Naive B cell (primary cell): ENCODE measurements at places on chromosomes 11 and 22. TPM values are rescaled to one million over a fixed set of nuclear protein-coding genes. Genes with fewer than 3 reads are reported as not detected.
A peak's percentile ranks its signal among the peaks of the same experiment; 100 is the strongest.

- H3K36me3 ChIP-seq: peaks cover 59% of the 10 kb centered on the region
- DNase-seq: no peak
- H3K4me1 ChIP-seq: peaks cover 50% of the 10 kb centered on the region
These were observed 71.7 kb downstream of the TBC1D22A start for GRCh38 chr22:46834021-46834737.

- peaks cover 62% of the 10 kb centered on the region for H3K27me3 ChIP-seq
- DNase-seq: no peak
- no peaks in the 10 kb centered on the region for H3K36me3 ChIP-seq
- no peaks in the 10 kb centered on the region for H3K4me1 ChIP-seq
These were observed 83.0 kb upstream of the RTL6 start for GRCh38 chr22:44581096-44581435.

The OR10G8 gene
- polyA plus RNA-seq: not detected

The CAVIN3 gene
- polyA plus RNA-seq: not detected

GRCh38 chr11:19704213-19704612 lies 8.4 kb upstream of the NAV2 start:
- H3K27ac ChIP-seq: no peak overlapping the region
- DNase-seq: no peak
- H3K4me3 ChIP-seq: no peak overlapping the region
- no peaks in the 10 kb centered on the region for H3K36me3 ChIP-seq
- no peaks in the 10 kb centered on the region for H3K4me1 ChIP-seq

- DNase-seq: no peak
- H3K27ac ChIP-seq: no peak overlapping the region
- H3K4me3 ChIP-seq: no peak overlapping the region
- peaks cover 2% of the 10 kb centered on the region for H3K4me1 ChIP-seq
- H3K36me3 ChIP-seq: no peaks in the 10 kb centered on the region
These were observed 71.0 kb upstream of the KIRREL3 start for GRCh38 chr11:127071606-127072005.

The SLC29A2 gene
- 1.6 TPM for polyA plus RNA-seq

The IFITM1 gene
- 299 TPM for polyA plus RNA-seq

GRCh38 chr22:21087119-21087518 lies 41.4 kb downstream of the LRRC74B start:
- no peaks in the 10 kb centered on the region for H3K4me1 ChIP-seq
- no peaks in the 10 kb centered on the region for H3K36me3 ChIP-seq
- H3K27me3 ChIP-seq: no peaks in the 10 kb centered on the region
- H3K4me3 ChIP-seq: no peak overlapping the region

DNA sequence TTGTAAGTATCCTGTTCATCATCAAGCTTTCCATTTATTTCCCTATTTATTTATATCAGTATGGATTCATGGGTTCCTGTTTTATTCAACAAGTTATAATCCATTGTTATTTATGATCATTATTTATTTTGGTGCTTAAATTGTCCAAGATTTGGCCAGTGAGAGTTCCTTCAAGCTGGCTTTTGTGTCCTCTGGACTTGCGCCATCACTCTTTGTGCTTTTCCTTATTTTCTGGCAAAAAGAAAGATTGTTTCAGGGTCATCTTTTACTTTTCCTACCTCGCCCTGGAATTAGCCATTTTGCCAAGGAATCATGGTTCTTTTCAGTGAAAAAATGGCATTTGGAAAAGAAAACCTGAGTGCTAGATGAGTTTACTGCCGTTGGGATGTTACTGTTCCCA lies 193.4 kb downstream of the ADAMTS15 start:
- peaks cover 5% of the 10 kb centered on the region for H3K27me3 ChIP-seq
- no peaks in the 10 kb centered on the region for H3K4me1 ChIP-seq
- H3K36me3 ChIP-seq: no peaks in the 10 kb centered on the region
- H3K27ac ChIP-seq: no peak overlapping the region
- no peak overlapping the region for H3K4me3 ChIP-seq
- DNase-seq: no peak

The MYO7A gene
- not detected for polyA plus RNA-seq

DNA sequence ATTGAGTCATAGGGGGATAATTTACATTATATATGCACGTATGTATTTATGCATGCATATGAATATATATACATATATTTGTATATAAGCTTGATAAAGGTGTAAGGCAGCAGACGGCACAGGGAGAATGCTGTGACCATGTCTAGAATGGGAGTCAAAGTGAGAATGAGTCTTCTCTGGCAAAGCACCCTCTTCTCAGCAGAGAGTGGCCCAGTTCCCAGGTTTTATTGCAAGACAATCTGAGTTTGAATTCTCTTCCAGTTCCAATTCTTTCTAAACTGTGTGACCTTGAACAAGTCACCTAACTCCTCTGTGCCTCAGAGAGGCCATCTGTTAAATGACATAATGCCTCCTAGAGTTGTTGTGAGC lies 13.8 kb downstream of the EHF start:
- no peak overlapping the region for H3K27ac ChIP-seq
- H3K27me3 ChIP-seq: peaks cover 4% of the 10 kb centered on the region
- no peaks in the 10 kb centered on the region for H3K36me3 ChIP-seq

DNA sequence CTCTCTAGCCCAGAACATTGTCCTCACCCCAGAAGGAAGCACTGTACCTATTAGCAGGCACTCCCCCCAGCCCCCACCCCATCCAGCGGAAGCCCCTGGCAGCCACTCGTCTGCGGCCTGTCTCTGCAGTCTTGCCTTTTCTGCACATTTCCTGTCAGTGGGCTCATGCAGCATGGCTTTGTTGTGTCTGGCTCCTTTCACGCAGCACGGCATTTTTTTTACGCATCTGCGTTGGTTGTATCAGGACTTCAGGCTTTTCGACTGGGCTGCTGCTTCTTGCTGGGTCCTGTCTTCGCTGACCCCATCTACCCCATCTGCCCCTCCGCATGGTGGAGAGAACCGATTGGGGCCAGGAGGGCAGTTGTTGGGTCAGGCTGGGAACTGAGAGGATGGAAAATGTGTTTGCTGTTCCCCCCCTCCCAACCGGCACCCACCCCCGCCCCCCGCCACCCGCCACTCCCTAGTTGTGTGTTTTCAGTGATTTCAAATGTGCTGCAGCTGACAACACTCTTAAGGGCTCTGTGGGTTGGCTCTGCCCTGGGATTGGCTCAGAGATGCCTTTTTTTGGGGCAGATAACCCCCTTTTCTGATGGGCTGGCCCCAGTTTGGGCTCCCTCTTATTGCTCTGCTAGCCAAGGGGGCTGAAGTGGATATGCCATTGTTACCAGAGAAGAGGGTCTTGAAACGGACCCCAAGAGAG lies 110.0 kb downstream of the KIAA1671 start:
- peaks cover 12% of the 10 kb centered on the region for H3K4me1 ChIP-seq
- H3K27me3 ChIP-seq: peaks cover 9% of the 10 kb centered on the region
- no peak for DNase-seq
- H3K4me3 ChIP-seq: peak overlapping the region; percentile 69

The BRSK2 gene
- polyA plus RNA-seq: not detected

DNA sequence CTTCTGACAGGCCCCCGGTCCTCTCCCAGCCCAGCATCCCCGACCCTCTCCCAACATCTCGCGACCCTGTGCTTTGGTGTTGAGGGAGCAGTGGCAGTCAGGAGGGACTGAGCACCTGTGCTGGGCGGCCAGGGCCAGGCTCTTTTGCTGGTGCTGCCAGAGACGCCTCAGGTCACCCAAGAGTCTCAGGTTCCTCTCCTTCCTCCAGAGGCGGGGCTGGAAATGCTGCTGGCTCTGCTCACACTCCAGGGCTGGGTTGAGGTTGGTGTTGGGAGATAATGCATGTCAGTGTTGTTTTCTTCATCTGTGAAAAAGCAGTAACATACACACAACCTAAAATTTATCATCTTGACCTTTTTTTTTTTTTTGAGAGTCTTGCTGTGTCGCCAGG lies 1.2 kb upstream of the IGLL1 start:
- H3K4me3 ChIP-seq: no peak overlapping the region
- H3K27ac ChIP-seq: no peak overlapping the region
- no peaks in the 10 kb centered on the region for H3K36me3 ChIP-seq
- peaks cover 13% of the 10 kb centered on the region for H3K27me3 ChIP-seq
- H3K4me1 ChIP-seq: peaks cover 40% of the 10 kb centered on the region
- no peak for DNase-seq

- DNase-seq: no peak
- H3K4me3 ChIP-seq: no peak overlapping the region
- H3K36me3 ChIP-seq: no peaks in the 10 kb centered on the region
These were observed 1.9 kb downstream of the MMP8 start for GRCh38 chr11:102722821-102723220.

The GLB1L3 gene
- not detected for polyA plus RNA-seq

GRCh38 chr11:42762348-42762747 lies 549.4 kb upstream of the API5 start:
- no peaks in the 10 kb centered on the region for H3K36me3 ChIP-seq
- H3K4me1 ChIP-seq: no peaks in the 10 kb centered on the region
- H3K4me3 ChIP-seq: no peak overlapping the region
- no peak for DNase-seq
- H3K27me3 ChIP-seq: no peaks in the 10 kb centered on the region

DNA sequence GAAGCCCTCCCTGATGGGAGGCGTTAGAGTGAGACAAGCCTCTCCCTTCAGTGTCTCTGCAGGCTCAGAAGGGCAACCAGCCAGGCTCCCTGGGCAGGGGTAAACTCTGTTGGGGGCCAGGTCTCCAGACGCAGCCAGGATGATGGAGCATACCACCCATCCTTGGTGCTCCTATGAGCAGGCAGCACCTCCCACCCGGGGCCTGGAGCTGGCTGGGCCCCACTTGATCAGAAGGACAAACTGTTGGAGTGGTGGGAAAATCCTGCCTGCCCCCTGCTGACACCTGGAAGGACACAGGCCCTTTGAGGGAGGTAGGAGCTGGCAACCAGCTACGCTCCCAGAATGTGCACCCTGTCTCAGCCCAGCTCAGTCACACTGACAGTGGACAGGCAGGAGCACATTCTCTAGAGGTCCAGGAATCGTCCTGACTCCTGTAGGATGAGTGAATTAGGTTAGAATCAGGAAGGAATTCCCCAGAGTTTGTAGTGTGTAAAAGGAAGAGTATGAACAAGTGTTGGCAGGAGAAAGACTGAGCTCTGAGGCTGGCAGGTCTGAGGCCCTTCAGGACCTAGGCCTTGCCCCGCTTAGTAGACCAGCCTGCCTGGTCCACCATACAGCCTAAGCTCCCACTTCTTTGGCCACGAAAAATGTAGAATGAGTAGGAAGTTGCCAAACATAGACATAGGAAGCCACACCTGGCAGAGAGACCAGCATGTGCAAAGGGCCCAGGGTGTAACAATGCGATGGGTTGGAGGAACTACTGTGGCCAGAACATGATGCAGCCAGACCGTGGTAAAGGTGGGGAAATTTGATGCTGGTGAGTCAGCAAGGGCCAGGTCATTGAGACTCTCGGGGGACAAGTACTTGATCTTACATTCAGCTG lies 19.1 kb downstream of the ARHGEF17 start:
- no peaks in the 10 kb centered on the region for H3K36me3 ChIP-seq
- H3K4me1 ChIP-seq: peaks cover 9% of the 10 kb centered on the region
- H3K27ac ChIP-seq: peak overlapping the region; percentile 19
- no peak overlapping the region for H3K4me3 ChIP-seq
- no peak for DNase-seq

- H3K4me1 ChIP-seq: peaks cover 51% of the 10 kb centered on the region
- no peaks in the 10 kb centered on the region for H3K36me3 ChIP-seq
- no peak overlapping the region for H3K4me3 ChIP-seq
- no peaks in the 10 kb centered on the region for H3K27me3 ChIP-seq
These were observed 21.7 kb downstream of the TPST2 start for GRCh38 chr22:26568207-26568706.

DNA sequence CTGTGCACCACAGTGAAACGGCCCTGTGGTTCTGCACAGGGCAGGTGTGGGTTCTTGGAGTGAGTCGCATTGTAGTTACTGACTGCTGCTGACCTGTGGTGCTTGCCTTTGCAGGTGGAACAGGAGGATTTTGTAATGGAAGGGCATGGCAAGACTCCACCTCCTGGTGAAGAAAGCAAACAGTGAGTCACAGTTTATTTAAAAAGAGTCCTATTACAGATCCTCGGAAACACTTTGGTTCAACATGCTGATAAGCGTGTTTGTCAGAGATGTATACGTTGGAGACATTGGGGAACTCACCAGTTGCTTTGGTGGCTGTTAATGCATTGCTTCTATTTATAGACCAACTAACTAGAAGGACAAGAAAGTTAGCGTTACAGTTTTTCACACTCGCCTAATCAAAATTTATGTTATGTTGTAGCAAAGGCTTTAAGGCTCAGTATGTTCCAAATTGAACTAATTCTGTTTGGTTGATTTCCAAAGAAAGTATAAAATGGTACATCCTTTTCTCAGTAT lies 21.7 kb upstream of the TNRC6B start:
- H3K36me3 ChIP-seq: no peaks in the 10 kb centered on the region
- H3K27me3 ChIP-seq: no peaks in the 10 kb centered on the region
- DNase-seq: no peak
- H3K27ac ChIP-seq: no peak overlapping the region
- peaks cover 10% of the 10 kb centered on the region for H3K4me1 ChIP-seq
- H3K4me3 ChIP-seq: no peak overlapping the region

DNA sequence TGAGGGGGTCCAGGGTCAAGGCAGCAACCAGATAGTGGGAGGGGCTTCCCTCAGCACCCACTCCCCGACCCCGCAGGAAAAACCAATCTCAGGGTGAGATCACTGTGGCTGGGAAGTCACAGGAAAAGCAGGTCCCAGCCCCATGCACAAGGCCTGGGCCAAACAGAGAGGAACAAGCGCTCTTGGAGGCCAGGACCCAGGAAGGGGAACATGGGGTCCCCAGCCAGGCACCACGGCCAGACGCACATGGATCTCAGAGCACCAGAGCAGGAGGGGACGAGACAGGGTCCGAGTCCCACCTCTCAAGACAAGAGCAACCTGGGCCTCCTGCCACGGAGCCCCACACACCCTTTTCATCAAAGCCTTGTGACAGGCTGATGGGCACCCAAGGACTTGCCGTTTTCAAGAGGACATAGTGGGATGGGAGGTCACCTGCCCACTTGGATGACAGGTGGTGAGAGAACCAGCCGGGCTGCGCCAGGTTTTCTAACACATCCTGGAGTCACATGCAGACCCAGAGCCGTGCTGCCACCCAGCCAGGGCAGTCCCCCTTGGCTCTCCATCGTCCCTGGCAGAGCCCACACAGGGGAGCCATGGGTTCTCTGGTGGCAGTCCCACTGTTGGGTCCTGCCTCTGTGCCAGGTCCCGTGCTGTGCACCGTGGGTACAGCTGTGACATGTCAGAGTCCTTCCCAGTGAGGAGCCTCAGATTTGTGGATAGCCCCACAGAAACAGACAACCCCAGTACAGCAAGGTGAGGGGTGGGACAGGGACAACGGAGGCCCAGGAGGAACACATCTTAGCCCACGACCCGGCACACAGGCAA lies 13.2 kb downstream of the POLR3H start:
- no peak overlapping the region for H3K4me3 ChIP-seq
- H3K4me1 ChIP-seq: peaks cover 8% of the 10 kb centered on the region
- H3K36me3 ChIP-seq: peaks cover 4% of the 10 kb centered on the region
- peak overlapping the region; percentile 79 for H3K27ac ChIP-seq
- no peaks in the 10 kb centered on the region for H3K27me3 ChIP-seq

GRCh38 chr22:50573491-50574382 lies 4.5 kb downstream of the CPT1B start:
- no peak overlapping the region for H3K27ac ChIP-seq
- no peaks in the 10 kb centered on the region for H3K36me3 ChIP-seq
- H3K4me3 ChIP-seq: no peak overlapping the region
- no peak for DNase-seq
- peaks cover 9% of the 10 kb centered on the region for H3K4me1 ChIP-seq
- peaks cover 4% of the 10 kb centered on the region for H3K27me3 ChIP-seq

GRCh38 chr11:74683279-74683871 lies 47.9 kb downstream of the CHRDL2 start:
- no peaks in the 10 kb centered on the region for H3K36me3 ChIP-seq
- peaks cover 7% of the 10 kb centered on the region for H3K4me1 ChIP-seq
- H3K27me3 ChIP-seq: peaks cover 53% of the 10 kb centered on the region
- DNase-seq: no peak
- no peak overlapping the region for H3K27ac ChIP-seq

The OR8D4 gene
- polyA plus RNA-seq: not detected
